ENCODE measurements at places on chromosomes 7 and 10.

DNA sequence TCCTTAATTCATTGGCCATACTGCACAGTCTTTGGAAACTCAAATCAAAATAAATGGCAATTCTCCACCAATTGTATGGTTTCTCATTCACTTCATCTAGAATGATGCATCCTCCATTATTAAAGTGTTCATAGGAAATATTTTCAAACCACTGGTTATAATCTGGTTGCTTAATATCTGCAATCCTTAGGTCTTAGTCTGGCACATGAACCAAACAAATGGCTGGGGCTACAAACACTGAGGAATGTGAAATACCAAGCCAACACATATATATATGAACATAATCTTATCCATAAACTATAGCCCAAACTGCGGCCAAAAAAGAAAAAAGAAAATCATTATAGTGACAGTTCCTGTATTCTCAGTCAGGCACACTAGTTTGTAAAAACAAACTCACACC is 5.7 kb upstream of the MSS51 start:
- DNase-seq = no peak

- no peak for DNase-seq
Measured at GRCh38 chr10:108850138-108850854, 1073.0 kb downstream of the XPNPEP1 start.

DNA sequence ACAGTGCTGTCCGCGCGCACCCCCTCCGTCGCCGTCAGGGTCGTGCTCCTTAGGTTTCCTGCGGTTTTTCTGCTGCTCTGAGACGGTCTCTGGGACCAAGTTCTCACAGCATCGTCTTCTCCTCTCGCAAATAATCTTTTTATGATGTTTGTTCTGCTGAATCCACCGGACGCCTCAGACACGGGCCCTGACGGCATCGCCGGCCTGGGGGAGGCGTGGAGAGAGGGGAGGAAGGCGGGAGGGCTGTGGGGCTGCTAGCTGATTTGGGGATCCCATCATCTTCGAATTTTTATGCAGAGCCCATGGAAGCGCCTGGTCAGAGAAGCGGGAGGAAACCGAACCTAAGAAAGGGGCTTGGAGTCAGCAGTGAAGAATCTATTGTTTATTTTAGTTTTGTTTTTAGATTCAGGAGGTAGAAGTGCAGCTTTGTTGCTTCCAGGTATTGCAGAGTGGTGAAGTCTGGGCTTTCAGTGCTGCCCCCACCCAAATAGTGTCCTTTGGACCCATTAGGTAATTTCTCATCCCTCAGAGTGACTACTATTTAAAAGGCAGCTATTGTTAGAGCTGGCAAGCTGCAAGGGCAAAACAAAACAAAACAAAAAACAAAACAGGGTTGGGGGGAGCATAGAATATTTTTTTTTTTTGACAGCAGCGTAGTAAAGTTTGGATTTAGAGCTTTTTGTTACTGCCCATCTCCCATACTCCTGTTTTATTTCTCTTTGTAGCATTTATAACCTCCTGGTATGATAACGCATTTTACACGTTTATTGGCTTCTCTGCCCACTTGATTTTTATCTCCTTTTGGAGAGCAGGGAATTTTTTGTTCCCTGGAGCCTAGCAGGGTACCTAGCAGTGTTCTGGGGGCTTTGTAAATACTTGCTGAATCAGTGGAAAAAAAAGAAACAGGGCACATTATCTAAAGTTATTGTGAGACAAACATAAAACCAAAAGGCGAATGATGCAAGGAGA is 92.6 kb downstream of the SPAG6 start:
- DNase-seq = no peak

GRCh38 chr10:74040200-74041126 is 42.5 kb downstream of the VCL start:
- DNase-seq = no peak

DNA sequence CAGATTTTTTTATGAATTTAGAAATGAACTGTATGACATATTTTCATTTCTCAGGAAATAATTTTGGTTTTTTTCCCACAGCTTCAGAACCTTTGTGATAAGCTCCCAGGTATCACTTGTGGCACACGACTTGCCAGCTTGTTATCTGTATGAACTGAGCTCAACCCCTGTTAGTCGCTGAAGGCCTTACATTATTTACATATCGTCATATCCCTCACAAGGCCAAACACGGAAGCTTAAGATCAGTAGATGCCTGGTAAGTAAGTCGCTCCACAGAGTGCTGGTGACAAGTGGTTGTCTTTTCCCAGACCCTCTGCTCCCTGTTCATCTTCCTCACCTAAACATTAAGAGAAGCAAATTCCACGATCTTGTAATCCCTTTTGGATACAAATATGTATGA is 55.2 kb downstream of the RAPGEF5 start:
- DNase-seq = no peak

- DNase-seq = peak; percentile 10
Measured at GRCh38 chr10:72720814-72721660, 29.1 kb downstream of the MCU start.

- no peak for DNase-seq
Measured at GRCh38 chr10:133608855-133609254, 17.7 kb downstream of the FRG2B start.

DNA sequence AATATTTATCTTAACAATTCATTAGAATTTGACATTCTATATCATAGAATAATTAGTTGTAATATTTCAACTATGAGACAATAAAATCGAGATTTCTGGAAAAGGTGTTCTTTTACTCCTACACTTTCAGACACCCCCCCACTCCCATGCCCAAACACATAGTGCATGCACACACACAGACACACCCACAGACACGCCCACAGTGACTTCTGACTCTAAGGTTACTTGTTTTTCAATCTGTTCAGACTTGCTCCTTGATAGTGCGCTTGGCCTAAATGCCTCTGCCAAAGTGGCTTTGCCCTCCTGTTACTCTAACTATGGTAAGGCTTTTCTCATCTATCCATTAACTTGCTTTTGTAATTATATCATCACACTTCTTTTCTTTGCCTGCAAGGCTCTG is 144.0 kb upstream of the PPP1R3A start:
- no peak for DNase-seq

DNA sequence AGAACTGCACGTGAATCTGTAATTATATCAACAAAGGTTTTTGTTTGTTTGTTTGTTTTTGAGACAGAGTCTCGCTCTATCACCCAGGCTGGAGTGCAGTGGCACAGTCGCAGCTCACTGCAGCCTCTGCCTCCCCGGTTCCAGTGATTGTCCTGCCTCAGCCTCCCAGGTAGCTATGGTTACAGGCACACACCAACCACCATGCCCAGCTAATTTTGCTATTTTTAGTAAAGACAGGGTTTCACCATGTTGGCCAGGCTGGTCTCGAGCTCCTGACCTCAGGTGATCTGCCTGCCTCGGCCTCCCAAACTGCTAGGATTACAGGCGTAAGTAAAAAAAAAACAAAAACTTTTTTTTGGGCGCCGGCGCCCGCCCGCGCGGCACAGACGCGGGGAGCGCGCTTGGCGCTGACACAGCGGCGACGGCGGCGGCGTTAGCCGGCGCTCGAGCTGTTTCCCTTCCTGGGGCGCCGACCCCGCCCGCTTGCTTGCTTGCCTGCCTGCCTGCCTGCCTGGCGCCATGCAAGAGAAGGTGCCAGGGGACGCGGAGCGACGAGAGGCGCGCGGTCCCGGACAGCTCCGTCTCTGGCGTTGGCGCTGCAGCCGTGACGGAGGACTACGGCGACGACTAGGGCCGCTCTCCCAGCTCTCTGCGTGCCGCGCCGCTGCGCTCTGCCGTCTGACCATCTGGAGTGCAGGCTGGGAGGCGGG is 171.4 kb upstream of the NUPR2 start:
- DNase-seq = no peak

DNA sequence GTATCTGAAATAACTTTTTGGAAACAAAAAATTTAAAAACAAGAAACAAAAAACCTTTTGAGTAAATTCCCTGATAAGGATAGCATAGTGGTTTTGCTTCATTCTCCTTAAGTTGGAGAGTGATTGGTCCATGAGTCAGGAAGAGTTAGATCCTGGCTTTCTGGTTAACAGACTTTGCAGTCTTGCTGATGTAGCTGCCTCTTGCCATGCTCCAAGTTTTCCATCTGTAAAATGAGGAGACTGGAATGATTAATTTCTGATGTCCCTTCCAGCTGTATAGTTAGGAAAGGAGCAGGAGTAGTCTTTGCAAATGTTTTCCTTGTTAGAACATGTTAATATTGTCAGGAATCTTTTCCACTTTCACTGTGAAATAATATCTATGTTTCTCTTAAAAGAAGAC is 266.6 kb downstream of the DNAJB9 start:
- DNase-seq = no peak

- DNase-seq = no peak
Measured at GRCh38 chr7:2465928-2466327, 10.3 kb downstream of the GRIFIN start.

- no peak for DNase-seq
Measured at GRCh38 chr7:85426487-85426960, 239.7 kb upstream of the SEMA3D start.

DNA sequence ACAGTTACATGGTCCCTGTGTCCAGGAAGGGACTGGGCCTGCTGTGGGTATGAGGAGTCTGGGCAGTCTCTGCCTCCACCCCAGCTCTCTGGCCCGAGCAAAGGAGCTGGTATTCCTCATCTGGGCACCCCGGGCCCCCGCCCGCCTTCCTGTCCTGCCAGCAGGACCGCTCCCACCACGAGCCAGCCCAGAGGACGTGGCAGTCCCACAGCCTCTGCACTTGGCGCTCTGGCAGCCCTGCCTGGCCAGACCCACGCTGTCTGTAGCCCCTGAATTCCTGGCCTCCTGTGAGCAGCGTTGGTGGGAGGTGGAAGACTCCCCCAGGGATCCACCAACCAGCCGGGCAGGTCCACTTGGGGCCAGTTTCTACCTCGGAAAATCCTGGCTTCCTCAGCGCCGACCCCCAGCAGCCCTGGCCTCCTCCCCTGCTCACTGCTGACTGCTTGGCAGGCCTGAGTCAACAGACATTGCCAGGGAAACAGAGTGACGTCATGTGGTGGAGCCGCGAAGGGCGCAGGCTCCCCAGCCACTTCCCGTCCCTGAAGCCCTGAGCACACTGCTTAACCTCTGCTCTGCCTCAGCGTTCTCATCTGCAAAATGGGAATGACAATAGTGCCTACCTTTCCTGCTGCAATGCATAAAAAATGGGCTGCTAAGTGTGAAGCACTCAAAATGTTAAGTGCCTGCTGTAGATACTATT is 21.6 kb upstream of the LIMK1 start:
- no peak for DNase-seq

- DNase-seq = no peak
Measured at GRCh38 chr7:30566596-30566995, 28.1 kb upstream of the GARS1 start.

DNA sequence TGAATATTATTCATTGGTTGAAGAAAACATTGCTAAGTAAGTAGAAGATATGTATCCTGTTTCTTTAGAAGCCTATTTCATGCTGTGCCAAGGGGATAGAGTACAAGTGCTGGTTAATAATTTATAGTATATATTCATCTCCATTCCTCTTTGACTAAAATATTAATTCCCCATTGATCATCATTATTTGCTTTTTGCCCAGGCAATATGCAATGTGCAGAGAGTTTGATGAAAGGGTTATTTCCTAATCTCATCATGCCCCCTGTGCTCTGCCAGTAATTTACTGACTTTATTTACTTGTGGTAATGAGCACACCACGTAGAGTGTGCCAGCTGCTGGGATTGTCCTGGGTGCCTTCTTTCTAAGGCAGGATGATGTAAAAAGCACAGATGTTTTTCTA is 180.9 kb downstream of the REEP3 start:
- peak; percentile 76 for DNase-seq

GRCh38 chr10:84181631-84182030 is 8.0 kb downstream of the GPR15LG start:
- DNase-seq = no peak

- no peak for DNase-seq
Measured at GRCh38 chr7:44107116-44107960, 3.2 kb downstream of the AEBP1 start.

GRCh38 chr7:98283127-98283886 is 1.8 kb downstream of the BRI3 start:
- DNase-seq = no peak

DNA sequence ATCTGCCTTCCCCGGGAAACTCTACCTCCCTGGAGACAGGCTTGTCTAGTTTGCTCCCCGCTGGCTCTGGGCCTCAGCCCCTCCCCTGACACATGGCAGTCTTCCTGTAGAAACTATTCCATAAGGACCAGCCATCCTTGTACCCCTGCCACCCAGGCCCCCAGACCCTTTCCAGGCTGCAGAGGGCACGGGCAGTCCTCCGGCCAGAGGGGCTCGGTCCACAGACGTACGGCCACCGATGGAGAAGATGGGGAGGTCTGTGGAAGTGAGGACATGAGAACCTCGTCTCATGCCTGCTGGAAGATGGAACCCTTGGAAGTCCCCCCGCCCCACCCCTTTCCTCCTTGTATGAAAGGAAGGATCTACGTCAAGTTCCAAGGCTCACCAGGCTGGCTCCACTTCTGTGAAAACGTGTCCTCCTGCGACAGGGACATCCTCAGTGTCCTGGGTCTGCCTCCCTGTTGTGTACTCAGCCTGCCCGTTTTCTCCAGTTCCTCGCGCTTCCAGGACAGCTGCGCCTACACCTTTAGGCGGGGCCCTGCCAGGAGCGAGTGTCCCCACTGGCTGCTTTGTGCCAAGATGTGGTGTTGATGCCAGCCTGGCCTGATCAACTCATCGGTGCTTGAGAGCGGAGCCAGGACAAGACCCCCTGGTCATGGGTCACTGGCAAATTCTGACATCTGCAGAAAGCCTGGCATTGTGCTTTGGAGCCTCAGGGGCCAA is 414.9 kb downstream of the GLRX3 start:
- DNase-seq = no peak

GRCh38 chr7:22587322-22587721 is 87.3 kb upstream of the STEAP1B start:
- DNase-seq = no peak

DNA sequence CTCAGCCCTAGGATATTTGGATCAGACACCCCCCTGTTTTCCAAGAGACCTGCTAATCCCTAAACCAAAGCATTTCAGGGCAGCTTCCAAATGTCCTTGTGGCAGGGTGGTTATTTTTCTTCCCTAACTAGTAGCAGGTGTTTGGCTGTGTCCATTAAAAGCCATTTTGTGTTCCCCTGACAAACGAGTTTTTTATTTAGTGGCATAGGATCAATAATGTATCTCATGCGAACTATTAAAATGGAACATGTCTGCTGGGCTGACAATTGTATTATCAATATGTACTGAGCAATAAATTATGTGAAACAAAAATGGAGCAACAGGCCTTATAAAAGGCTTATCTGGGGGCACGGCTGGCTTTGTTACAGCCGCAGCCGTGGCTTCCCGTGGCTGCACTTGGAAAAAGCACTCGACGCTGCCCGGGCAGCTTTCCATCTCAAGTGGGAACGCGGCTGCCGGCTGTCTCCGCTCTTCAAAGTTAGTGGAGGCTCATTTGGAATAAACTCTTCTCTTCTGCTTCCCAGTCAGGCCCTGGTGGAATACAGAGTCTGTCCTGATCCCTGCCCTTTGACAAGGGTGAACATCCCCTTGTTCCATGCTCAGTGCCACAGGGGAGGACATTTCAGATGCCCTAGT is 554.3 kb downstream of the TYW1 start:
- no peak for DNase-seq
